EL (cell line): ENCODE measurements at places on chromosomes 4 and X.

- DNase-seq = no peak
Observed at GRCh38 chrX:19639813-19640462, 124.6 kb upstream of the MAP3K15 start.

- DNase-seq = no peak
Observed at GRCh38 chrX:49287665-49288064, 15.8 kb upstream of the GAGE10 start.

GRCh38 chr4:31427691-31428090, 707.5 kb downstream of the PCDH7 start:
- no peak for DNase-seq

DNA sequence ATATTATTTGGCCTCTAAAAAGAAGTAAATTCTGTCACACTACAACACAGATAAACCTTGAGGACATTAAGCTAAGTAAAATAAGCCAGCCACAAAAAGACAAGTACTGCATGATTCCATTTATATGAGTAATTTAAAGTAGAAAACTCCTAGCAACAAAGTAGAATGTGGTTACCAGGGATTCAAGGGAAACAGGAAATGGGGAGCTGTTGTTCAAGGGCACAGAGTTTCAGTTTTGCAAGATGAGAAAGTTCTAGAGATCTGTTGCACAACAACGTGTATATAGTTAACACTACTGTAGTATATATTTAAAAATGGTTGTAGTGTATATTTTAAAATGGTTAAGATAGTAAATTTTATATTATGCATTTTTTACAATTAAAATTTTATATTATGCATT, 25.4 kb downstream of the SEC31A start:
- peak; percentile 87 for DNase-seq

GRCh38 chrX:78839711-78840110, 92.2 kb downstream of the LPAR4 start:
- no peak for DNase-seq

DNA sequence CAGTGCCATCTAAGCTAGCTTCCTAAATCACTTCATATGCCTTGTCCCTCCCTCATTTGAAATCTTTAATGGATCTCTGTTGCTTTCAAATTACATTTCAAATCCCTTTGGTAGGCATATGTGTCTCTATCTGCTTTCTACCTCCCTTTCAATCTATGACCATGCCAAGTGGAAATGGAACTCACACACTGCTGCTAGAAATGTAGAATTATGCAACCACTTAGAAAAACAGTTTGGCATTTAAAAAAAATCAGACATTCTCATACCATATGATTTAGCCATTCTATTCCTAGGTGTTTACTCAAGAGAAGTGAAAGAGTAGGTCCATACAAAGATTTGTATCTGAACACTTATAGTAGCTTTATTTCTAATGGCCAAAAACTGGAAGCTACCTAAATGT, 413.5 kb upstream of the INTU start:
- no peak for DNase-seq

GRCh38 chrX:129877401-129877800, 28.6 kb upstream of the UTP14A start:
- DNase-seq = no peak

DNA sequence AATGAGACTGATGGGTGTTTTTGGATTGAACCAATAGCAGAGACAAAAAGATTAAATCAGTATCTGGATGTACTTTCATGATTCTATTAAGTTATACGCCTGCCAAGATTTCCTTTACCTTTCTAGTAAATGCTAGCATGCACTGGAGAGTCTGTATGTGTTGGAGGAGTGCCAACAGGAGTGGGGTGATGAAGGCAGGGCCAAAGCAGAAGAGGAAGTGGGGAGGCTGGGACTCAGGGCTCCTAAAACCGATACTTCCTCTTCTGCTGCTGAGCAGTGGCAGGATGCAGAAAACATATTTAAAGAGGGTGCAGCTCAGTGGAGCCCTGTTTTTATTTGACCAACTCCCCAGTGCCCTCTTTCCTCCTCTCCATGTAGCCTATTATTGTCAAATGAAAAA, 5.6 kb downstream of the CYSLTR1 start:
- DNase-seq = no peak

GRCh38 chrX:104864296-104864695, 298.3 kb downstream of the IL1RAPL2 start:
- no peak for DNase-seq

DNA sequence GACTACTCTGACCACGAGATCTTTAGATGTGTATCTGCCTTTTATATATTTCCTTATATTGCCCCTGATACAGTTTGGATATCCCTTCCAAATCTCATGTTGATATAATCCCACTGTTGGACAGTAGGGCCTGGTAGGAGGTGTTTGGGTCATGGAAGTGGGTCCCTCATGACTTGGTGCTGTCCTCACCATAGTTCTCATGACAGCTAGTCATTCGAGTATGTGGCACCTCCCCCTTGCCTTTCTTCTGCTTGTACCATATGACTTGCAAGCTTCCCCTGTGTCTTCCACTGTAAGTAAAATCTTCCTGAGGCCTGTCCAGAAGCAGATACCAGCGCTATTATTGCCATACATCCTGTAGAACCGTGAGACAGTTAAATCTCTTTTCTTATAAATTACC, 145.3 kb downstream of the ZNF518B start:
- no peak for DNase-seq

DNA sequence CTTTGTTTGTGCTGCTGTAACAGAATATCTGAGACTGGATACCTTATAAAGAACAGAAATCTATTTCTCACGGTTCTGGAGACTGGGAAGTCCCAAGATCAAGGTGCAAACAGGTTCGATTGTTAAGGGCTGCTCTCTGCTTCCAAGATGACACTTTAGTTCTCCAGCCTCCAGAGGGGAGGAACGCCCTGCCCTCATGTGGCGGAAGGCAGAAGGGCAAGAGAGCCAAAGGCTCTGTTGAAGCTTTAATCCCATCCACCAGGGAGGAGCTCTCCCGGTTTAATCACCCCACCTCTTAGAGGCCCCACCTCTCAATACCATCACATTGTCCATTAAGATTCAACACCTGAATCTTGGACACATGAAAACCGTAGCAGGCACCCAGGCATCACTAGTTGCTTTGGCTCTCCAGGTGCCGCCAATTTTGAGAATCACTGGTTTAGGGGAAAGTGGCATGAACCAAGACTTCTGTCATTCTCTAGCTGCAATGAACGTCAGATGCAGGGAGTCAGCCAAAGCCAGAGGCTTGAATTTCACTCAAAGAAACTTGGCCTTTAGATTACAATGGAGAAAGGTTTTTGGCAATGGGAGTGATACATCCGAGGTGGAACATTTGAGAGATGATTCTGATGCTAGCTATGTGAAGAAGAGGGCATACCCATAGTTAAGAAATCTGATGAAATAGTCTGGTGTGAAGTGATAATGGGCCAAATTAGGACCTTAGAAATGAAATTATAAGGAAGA, 15.7 kb downstream of the FHL1 start:
- DNase-seq = peak; percentile 60

DNA sequence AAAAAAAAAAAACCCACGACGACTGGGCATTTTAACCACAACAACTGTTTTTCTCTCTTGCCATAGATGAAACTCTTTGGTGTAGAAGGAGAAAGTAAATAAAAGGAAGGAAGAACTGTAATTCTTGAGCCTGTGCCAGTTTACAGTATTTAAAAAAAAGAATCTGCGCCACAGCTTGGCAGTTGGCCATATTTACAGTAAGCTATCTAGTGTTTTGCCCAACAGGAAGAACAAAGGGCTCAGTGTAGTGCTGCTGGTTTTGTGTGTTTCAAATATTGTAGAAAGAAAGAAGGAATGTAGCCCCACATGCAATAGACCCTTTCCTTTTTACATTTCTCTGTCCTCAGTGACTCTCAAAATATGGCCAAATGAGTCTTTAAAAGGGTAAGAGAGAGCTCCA, 66.1 kb downstream of the NR3C2 start:
- peak; percentile 1 for DNase-seq

GRCh38 chrX:64976673-64977040, 407 bp upstream of the ZC4H2 start:
- DNase-seq = no peak

- no peak for DNase-seq
Observed at GRCh38 chr4:31020363-31020762, 300.2 kb downstream of the PCDH7 start.

- peak; percentile 0 for DNase-seq
Observed at GRCh38 chr4:91325495-91325894, 978.3 kb upstream of the GRID2 start.

DNA sequence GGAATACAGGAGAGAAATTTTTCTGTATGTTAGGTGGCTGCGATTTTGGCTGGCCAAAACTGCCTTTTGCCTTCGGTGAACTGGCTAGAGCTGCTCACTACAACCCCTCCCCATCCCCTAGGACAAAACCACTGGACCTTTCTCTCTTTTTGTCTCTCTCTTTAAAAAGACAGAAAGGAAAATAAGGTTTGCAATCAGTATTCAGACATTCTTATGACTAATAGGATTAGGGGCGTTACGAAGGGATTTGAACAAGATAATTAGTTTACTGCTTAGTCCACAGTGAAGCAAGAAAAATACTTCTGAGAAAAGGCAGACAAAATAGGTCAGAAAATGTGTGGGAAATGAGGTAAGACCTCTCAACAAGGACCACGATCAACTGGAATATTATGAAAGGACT, 180.4 kb downstream of the SLIT2 start:
- no peak for DNase-seq

DNA sequence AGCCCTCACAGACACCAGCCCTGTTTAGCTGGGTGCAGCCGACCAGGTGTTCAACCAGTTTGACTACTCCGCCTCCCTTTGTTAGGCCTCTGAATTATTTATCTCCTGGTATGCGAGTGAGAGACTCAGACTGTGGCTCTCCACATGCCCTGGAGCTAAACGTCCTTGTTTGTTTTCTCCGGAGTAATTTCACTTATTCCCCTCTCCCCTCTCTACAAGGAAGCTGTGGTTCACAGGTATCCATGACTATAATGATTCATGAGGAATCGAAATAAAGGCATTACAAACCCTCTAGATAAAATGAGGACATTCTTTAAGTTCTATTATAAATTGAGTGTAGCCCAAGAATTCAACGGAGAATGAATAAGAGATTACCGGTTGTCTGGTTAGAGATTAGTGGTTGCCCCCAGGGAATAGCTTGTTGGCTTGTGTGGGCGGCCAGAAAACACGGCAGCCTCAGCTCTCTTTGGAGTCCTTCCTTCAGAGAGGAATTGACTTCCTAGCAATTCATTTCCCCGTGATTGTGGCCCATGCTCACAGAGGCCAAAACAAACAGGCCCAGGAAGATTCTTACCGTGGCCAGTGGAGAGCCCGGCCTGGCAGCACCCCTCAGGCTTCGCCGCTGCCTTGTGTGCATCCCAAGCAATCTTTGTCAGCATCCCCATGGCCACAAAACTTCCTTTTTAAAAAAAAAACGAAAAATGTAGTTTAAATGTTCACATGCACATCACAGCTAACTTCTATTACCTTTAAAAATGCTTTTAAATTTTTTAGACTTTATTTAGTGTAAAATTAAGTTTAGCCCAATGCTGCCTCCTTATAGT, 60.2 kb upstream of the CBR4 start:
- DNase-seq = peak; percentile 93

DNA sequence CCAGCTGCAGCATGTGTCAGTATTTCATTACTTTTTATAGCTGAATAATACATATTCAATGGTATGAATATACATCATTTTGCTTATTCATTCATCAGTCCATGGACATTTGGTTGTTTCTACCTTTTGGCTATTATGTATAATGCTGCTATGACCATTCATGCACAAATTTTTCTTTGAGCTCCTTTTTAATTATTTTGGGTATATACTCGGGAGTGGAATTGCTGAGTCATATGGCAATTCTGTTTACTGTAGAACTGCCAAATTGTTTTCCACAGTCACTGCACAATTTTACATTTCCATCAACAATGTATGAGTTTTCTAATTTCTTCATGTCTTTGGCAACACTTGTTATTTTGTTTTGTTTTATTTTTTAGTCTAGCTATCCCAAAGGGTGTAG, 405.9 kb upstream of the PITX2 start:
- DNase-seq = no peak

- DNase-seq = no peak
Observed at GRCh38 chr4:139559089-139559479, 3.1 kb upstream of the SETD7 start.

- no peak for DNase-seq
Observed at GRCh38 chr4:107987916-107988762, 1.6 kb upstream of the HADH start.

DNA sequence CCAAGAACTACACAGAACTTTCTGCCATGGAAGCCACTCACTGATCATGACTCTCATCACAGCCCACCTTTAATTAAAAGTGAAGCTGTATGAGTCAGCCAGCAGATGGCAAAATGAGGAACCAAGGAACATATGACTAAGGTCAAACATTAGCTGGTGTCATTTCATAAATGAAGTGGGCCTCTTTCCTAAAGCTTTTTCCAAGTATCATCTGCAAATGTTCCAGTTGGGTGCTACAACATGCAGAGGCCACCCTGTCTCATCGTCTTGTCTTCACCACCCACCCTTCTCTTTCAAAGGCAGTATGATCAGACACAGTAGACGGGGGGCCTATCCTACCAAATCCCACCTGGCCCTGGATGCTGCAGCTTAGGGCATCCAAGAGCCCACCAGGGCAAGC, 9.2 kb upstream of the EOLA1 start:
- no peak for DNase-seq

DNA sequence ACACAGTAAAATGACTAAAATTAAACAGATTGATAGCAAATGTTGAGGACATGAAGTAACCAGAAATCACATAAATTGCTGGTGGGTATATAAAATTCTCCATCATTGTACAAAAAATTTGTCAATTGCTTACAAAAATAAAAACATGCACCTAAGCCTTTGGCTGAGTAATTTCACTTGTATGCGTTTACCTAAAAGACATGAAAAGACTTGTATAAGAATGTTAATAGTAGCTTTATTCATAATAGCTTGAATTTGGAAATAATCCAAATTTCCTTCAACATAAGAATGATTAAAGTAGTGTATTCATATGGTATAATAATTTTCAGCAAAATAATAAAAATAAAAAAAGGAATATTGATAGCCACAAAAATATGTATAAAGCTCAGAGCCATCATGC, 37.7 kb downstream of the PDHA2 start:
- no peak for DNase-seq

GRCh38 chrX:108417257-108417656, 21.0 kb downstream of the COL4A6 start:
- no peak for DNase-seq

- DNase-seq = no peak
Observed at GRCh38 chr4:18445110-18445509, 423.6 kb upstream of the LCORL start.

DNA sequence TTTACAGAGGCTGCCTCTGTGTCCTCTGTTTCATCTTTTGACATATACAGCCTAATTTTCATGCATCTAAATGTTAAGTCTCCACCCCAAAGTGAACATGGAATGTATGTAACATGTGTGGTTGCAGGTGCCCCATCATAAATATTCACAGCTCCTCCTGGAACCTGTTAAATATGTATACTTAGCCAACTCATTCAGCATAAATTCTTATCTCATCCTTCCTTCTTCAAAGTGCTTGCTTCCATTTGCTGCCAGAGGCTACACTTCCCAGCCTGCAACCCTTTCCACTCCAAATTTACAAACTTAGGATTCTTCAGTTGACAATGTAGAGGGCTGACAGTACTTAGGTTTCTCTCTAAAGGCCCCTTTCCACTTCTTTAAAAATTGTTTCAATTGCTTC, 60.6 kb downstream of the F8 start:
- no peak for DNase-seq

GRCh38 chr4:81335122-81335912, 120.3 kb upstream of the PRKG2 start:
- DNase-seq = no peak
